ENCODE measurements at places on chromosomes 16 and 17.

GRCh38 chr16:75727221-75727620 lies 931 bp upstream of the CPHXL start:
- no peak for DNase-seq

- DNase-seq, result no peak
Measured at GRCh38 chr16:27515874-27516353, 33.8 kb downstream of the GTF3C1 start.

GRCh38 chr17:49496867-49497147 lies 1.7 kb downstream of the NGFR start:
- DNase-seq, result no peak

DNA sequence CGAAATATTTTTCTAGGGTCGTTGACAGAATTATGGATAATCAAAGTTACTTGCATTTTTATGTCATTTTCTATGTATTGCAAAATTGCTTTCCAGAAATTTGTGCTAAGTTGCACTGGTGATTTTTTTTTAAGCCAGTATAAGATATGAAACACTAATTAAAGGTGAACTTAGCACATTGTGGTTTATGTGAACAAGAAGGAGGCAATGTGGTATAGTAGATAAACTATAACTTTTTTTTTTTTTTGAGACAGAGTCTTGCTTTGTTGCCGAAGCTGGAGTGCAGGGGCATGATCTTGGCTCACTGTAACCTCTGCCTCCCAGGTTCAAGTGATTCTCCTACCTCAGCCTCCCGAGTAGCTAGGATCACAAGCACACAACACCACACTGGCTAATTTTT lies 13.2 kb downstream of the DGKE start:
- no peak for DNase-seq

GRCh38 chr16:84194018-84194417 lies 3.1 kb downstream of the ADAD2 start:
- DNase-seq, result no peak

DNA sequence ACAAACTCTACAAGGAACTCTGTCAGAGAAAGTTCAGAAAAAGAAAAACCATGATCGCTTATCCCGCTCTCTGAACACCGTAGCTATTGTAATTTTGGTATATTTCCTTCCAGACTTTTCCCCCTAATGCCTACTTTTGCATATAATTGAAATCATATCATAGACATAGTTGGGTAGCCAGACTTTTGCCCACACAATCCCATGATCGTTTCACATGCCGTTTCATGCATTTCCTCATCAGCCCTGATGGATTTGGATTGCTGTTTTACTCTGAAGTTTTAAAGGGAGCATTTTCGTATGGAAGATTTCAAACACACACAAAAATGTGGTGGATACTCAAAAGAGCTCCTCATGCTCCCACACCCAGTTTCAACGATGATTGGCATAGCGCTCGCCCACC lies 31.3 kb downstream of the COX4I1 start:
- no peak for DNase-seq

DNA sequence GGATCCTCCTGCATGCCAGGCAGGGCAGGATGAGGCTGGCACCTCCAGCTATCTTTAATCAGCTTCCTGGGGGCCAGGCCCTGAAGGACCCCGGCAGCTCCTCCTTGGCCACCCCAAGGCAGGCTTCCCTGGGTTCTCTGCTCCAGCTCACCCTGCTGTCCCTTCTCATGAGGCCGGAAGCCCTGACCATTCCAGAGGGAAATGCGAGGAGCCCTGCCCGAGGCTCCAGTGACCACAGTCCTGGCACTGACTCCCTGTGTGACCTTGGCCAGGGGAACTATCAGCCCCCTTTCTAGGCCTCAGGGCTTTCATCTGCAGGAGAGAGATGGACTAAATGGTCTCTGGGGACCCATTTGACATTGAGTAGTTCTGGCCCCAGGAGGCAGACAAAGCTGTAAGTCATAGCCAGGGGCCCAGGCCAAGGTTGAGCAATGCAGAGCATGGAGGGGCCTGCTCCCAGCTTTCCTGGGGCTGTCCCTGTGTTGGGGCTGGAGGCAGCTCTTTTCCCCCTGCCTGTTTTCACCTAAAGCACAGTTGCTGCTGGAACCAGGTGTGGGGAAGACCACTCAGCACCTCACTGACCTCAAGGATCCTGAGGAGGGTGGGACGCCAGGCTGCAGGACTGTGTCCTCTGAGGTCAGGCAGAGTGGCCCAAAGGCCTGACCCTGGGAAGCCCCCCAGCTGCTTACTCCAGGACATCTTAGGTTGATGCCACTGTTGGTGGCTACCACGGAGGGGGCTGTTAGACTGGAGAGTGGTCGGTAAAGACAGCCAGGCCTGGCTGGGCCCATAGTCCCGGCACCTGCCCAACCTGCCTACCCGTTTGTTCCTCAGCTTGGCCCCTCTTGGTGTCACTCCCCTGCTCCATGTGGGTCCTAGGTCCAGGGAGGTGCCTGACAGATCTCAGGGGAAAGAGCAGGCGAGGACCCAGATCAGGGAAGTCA lies 8.1 kb downstream of the KCNH6 start:
- DNase-seq, result no peak

DNA sequence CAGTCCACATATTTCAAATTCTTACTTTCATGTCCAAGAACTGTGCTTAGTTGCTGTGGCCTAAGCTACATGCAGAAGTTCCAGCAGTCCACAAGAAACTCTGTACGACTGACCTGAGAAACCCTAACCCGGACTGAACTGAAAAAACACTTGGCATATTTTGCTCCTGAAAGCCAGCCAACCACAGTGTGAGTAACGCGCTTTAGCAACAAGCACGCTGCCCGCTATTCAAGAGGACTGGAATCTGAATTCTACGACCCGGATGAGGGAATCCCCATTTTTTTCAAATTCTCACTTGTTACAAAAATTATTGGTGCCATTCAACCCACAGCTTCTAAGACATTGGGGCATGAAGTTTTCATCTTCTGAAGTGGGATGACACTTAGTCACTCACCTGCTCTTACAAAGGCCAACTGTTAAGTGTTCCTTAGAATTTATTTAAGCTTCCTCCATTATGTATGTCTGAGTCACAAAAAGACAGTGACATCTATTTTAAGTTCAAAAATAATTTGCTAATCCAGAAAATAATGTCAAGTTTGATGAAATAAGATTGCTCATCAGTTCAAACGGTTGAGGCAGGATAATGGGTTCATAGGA lies 78.7 kb downstream of the CDYL2 start:
- DNase-seq, result no peak

- DNase-seq, result no peak
Measured at GRCh38 chr16:5928476-5929065, 831.0 kb upstream of the EEF2KMT start.

DNA sequence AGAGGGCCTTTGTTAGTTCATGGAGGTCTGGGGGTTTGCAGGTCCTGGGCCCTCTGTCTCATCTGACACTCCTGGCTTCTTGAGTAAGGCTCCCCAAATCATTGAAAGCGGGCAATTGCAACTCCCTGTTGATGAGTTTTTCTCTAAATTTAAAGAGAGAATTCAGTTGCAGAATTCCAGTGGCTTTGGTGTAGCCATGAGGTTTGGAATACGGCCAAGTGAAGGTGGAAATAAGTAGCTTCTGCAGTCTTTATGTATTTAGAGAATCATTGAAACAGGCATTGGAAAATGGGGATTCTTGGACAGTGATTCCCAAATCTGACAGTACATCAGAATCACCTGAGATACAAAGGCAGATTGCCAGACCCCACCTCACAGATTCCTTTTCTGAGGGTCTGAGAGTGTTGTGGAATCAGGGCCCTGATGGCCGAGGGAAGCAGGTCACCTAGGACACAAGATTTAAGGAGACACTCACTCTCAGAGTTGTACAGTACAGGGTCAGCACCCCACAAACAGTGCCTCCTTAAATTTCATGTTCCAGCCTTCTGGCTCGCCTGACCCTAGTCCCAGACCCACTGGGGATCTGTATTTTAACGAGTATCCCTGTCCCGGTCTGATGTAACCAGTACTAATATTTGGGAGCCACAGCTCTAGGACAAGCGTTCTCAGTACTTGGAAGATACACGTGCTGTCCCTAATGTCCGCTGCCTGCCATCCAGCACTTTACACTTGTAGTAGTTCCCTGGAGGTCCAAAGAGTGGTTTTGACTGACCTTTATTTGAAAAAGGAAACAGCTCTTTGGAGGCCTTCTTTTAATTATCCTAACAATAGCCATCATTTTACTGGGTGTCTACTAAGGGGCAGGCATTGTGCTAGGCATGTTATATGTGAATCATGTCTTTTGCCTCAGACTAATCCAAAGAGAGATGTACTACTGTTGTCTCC lies 37.8 kb downstream of the YPEL2 start:
- no peak for DNase-seq

GRCh38 chr17:56781906-56782305 lies 51.8 kb downstream of the C17orf67 start:
- no peak for DNase-seq

GRCh38 chr16:88943131-88943664 lies 33.8 kb downstream of the CBFA2T3 start:
- no peak for DNase-seq

- DNase-seq, result no peak
Measured at GRCh38 chr17:37317867-37318266, 57.9 kb upstream of the C17orf78 start.

DNA sequence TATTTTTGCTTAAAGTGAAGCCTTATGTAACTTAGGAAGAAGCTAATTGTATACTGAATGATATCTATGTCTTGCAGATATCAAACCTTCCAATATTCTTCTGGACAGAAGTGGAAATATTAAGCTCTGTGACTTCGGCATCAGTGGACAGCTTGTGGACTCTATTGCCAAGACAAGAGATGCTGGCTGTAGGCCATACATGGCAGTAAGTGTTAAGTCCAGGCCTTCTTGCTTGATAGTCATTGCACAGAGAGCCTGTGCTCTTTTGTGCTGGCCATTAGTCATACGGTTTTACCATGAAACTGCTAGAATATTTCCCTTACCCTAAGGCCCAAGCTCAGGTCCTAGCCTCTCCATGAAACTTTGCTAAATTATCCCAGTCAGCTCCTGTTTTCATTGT lies 92.5 kb downstream of the MAP2K4 start:
- DNase-seq, result no peak

DNA sequence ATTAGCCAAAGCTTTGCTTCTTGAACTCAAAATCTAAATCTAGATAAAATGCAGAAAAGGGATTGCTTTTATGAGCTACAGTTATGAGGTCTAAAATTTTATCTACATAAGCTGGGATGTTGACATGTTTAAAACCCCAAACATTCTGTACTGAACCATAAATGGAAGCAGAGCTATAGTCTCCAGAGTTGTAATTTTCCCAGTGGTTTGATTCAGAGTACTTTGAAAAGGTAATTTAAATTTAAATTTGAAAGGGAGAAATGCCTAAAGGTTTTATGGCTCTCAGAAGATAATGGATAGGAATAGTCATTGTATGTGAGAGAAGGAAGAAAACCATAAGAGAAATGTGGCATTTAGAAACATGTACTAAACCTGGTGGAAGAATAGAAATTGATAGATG lies 163.2 kb downstream of the PPM1E start:
- DNase-seq, result no peak

DNA sequence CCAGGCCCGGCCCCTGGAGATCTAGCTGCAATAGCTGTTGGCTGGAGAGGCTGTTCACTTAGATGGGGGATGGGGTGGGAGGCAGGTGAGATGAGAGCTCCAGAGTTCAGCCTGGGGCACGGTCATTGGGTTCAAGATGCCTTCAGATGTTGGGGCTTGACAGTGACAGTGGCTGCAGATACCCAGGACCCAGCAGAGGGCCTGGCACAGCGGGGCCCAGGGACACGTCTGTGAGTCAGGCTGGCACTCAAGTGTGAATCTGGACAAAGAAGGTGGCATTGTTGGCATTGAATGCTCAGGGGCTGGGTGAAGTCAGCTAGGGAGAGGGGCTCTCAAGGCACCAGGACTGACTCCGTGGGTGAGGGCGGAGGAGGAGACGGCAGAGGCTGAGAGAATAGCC lies 328.1 kb downstream of the SEC14L1 start:
- no peak for DNase-seq

DNA sequence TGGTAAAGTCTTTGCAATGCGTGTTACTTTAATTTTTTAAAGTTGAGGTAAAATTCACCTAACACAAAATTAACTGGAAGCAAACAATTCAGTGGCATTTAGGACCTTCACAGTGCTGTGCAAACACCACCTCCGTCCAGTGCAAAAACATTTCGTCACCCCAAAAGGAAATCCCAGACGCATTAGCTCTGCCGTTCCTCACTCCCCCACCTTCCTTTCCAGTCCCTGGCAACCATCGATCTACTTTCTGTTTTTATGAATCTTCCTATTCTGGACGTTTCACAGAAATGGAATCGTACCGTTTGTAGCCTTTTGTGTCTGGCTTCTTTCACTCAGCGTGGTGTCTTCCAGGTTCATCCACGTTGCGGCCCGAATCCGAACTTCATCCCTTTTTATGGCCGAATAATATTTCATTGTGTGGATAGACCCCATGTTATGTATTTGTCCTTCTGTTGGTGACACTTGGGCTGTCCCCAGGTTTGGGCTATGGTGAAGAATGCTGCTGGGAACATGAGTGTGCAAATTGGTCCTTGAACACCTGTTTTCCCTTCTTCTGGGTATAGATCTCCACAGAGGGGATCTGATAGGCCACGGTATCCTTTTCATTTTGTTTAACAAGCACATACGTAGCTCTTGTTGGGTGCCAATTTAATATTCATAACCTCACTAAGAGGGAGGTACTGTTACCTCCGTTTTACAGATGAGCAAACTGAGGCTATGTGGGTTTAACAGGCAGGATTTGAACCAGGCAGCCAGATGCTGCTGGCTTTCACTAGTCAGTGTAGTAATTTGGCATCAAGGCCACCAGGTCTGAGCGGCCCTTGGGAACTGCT lies 232.0 kb upstream of the GSE1 start:
- no peak for DNase-seq

GRCh38 chr17:17186551-17187505 lies 19.3 kb downstream of the PLD6 start:
- DNase-seq, result no peak

- DNase-seq, result peak; percentile 96
Measured at GRCh38 chr17:57916925-57917858, 38.0 kb downstream of the CUEDC1 start.

DNA sequence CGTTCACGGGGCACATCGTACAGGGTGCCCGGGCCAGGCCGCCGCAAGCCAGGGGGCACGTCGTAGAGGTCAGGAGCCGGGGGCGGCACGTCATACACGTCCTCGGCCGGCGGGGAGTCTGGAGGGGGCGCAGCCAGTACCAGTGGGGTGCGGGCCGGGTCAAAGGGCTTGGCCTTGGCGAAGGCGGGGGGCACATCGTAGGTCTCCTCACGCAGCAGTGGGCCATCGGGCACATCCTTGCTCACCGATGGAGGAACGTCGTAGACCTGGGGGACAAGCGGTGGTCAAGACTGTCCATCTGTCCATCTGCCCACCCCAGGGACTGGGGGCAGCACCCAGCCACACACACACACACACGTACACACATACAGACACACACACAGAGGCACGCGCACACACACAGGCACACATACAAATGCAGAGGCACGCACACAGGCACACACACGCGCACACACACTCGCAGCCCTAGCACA lies 15.7 kb downstream of the BCAR1 start:
- no peak for DNase-seq

All from NCI-H524 treated with DMSO at 0.1 percent for 48 hours (cell line).